ENCODE measurements at places on chromosomes 2 and 18. TPM values are rescaled to one million over a fixed set of nuclear protein-coding genes. Genes with fewer than 3 reads are reported as not detected.

Gene CLHC1
- 12.3 TPM for total RNA-seq

Gene AMER3
- not detected for total RNA-seq

Gene PROM2
- total RNA-seq, result 0.60 TPM

Gene C2orf76
- total RNA-seq, result 12.1 TPM

Gene TEX44
- total RNA-seq, result not detected

Gene TRABD2A
- 0.99 TPM for total RNA-seq

DNA sequence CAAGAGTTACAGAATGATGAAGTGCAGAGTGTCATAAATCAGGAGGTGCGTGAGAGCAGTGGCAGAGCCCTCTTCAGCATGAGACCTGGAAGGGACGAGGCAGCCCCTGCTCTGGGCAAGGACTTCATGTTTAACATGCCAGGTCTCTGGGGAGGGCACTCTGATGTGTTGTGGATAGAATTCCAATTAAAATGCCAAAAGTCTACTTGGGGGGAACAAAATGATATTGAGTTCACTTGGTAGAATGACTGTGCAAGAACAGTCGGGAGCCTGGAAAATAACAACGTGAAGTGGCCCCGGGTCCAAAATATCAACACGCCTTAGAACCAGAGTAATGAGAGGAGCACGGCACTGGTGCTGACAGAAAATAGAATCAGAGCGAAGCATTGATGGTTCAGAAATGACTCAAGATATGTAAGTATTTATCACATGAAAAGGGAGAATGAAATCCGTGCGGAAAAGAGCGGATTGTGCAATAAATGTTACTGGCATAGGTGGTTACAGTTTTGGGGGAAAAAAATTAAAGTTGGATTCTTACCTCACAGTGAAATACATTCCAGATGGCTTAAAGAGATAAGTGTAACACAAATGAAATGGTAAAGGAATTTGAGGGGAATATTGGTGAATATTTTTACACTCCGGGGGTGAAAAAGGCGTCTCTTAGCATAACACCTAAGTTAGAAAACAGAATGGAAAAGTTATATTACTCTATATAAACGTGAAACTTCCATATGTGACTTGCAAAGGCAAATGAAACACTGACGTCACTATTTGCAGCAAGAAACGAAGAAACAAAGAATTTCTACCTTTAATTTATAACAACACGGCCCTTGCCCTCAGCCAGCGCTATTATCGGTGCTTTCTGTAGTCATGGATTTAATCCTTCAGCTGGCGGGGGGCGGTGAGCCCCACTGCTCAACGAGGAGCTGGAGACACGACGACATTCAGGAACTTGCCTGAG, 159.4 kb upstream of the TWIST2 start:
- no peaks in the 10 kb centered on the region for H3K27me3 ChIP-seq
- no peak overlapping the region for H3K27ac ChIP-seq
- H3K4me1 ChIP-seq, result no peaks in the 10 kb centered on the region
- H3K4me3 ChIP-seq, result no peak overlapping the region

DNA sequence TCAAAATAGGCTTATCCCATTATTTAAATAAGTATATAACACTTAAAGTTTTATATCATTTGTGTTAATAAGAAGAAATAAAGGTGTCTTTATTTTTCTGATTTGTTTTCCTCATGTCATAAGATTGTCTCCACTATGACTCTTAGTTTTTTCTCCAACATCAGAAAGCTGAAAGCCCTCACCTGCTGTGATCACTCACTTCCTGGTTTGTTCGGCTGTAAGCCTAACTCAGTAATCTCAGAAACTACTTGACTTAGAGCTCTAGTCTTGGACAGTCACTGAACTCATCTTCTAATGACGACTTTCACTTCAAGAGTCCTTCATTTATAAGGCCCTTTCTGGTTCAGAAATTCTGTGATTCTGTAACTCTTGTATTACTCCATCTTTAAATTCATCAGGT, 311.0 kb downstream of the ZEB2 start:
- H3K36me3 ChIP-seq, result no peaks in the 10 kb centered on the region
- H3K4me3 ChIP-seq, result no peak overlapping the region
- no peaks in the 10 kb centered on the region for H3K4me1 ChIP-seq
- no peaks in the 10 kb centered on the region for H3K27me3 ChIP-seq
- no peak overlapping the region for H3K27ac ChIP-seq

GRCh38 chr2:236644502-236644911, 74.9 kb downstream of the ACKR3 start:
- no peak overlapping the region for H3K27ac ChIP-seq
- no peak for DNase-seq
- H3K36me3 ChIP-seq, result no peaks in the 10 kb centered on the region
- no peaks in the 10 kb centered on the region for H3K27me3 ChIP-seq
- H3K4me3 ChIP-seq, result no peak overlapping the region
- H3K4me1 ChIP-seq, result peaks cover 6% of the 10 kb centered on the region

DNA sequence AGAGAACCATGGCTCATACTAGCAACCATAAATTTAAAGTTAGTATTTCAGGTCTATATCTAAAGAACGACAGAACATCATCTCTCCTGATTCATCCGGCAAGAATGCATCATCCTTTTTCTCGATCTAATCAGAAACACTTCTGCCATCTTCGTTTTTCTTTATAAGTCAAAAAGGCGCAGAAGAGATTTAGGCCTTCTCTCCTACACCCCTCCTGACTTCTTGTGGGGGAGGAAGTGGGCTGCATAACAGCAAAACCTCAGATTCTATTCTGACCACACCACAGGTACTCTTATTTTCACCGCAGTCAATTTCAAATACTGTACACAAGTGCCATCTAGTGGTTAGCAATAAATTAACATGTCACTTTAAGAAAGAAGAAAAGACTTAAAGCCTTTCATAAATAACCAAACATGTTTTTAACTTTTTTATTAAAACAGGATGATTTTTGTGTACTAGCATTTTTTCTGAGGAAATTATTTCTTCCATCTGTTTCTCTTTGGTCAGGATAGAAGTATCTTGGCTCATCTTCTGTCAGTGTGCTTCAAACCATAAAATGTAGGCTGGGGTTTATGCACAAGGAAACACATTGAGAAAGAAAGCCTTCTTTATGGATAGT, 48.4 kb upstream of the PIK3C3 start:
- no peak overlapping the region for H3K27ac ChIP-seq
- no peak overlapping the region for H3K4me3 ChIP-seq
- no peaks in the 10 kb centered on the region for H3K4me1 ChIP-seq
- DNase-seq, result peak; percentile 47

DNA sequence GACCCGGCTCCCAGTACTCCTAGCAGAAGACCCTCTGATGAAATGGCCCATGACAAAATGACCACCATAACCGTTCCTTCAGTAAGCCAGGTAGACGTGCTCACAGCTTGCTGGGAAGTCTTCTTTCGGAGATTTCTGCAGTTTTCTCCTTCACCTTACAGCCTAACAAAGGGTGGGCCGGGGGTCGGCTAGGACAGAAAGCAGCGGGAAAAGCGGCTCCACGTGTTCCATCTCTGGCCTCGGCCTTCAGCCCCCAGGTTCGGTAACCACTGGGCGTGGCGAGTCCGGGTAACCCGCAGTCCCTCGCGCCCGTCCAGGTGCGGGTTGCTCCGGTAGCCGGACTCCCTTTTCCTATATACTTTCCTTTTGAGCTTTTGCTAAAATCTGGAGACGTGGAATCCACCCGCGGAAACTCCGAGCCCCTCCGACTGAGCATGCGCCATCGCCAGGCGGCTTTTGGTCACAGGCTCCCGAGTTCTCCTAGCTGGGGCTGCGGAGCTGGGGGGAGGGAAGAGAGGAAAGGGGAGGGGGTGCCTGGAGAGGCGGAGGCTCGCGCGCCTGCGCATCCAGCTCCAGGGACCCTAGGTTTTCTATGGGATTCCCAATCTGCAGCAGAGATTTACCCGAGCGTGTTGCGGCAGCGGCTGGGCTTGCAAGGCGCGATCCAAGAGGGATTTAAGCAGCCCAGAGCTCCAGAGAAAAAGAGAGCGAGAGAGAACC, at the start of gene VSNL1:
VSNL1 (plus strand) TSS at position 604 of the 720 bp plus-strand sequence. CDS start 51,379 bp downstream, outside the sequence.
- no peaks in the 10 kb centered on the region for H3K36me3 ChIP-seq
- peaks cover 72% of the 10 kb centered on the region for H3K27me3 ChIP-seq
- peak; percentile 27 for DNase-seq

- no peak overlapping the region for H3K4me3 ChIP-seq
- no peak for DNase-seq
- H3K27ac ChIP-seq, result no peak overlapping the region
- no peaks in the 10 kb centered on the region for H3K36me3 ChIP-seq
- no peaks in the 10 kb centered on the region for H3K4me1 ChIP-seq
These were observed 288.0 kb downstream of the AFF3 start for GRCh38 chr2:99854236-99854852.

- peak; percentile 10 for DNase-seq
- H3K27ac ChIP-seq, result no peak overlapping the region
- H3K4me3 ChIP-seq, result no peak overlapping the region
- peaks cover 24% of the 10 kb centered on the region for H3K4me1 ChIP-seq
- H3K27me3 ChIP-seq, result no peaks in the 10 kb centered on the region
- H3K36me3 ChIP-seq, result no peaks in the 10 kb centered on the region
These were observed 1293.6 kb upstream of the ZEB2 start for GRCh38 chr2:145813481-145813880.

DNA sequence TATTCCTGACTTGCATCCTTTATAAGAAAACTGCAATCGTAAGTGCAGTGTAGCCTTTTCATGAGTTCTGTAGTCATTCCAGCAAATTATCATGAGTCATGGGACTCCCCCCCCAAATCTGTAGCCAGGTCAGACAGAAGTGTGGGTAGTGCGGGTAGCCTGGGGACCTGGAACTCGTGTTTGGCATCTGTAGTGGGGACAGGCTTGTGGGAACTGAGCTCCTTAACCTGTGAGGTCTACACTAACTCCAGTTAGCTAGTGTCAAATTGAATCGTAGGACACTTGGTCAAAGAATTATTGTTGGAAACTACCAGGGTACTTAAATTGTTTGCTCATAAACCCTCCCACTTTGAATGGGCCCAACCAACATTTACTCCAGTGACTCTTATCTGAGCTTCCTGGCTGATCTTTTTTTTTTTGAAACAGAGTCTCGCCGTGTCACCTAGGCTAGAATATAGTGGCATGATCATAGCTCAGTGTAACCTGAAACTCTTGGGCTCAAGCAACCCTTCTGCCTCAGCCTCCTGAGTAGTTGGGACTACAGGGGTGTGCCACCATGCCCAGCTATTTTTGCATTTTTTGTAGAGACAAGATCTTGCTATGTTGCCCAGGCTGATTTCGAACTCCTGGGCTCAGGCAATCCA, 12.4 kb downstream of the PFN4 start:
- H3K27me3 ChIP-seq, result peaks cover 2% of the 10 kb centered on the region
- no peak overlapping the region for H3K4me3 ChIP-seq
- H3K36me3 ChIP-seq, result no peaks in the 10 kb centered on the region
- no peak overlapping the region for H3K27ac ChIP-seq
- DNase-seq, result no peak

GRCh38 chr2:98448441-98449145, 3.9 kb downstream of the INPP4A start:
- H3K4me1 ChIP-seq, result peaks cover 16% of the 10 kb centered on the region
- no peaks in the 10 kb centered on the region for H3K36me3 ChIP-seq
- no peak for DNase-seq
- no peak overlapping the region for H3K27ac ChIP-seq

DNA sequence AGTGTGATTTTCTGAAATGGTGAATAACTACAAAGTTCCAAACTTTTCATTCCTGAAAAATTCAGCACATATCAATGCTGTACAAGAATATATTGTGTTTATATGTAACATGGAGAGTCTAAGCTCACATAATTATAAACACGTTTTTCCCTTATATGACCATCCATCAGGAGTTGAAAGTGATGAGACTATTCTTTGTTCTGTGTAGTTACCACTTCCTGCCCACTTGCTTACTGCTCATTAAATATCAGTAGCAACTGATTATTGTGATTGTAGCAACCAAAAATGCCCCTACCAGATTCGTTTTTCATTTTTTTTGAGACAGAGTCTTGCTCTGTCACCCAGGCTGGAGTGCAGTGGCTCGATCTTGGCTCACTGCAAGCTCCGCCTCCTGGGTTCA, 30.8 kb downstream of the OTX1 start:
- no peak overlapping the region for H3K4me3 ChIP-seq
- no peaks in the 10 kb centered on the region for H3K4me1 ChIP-seq
- no peak overlapping the region for H3K27ac ChIP-seq
- H3K36me3 ChIP-seq, result no peaks in the 10 kb centered on the region
- peaks cover 18% of the 10 kb centered on the region for H3K27me3 ChIP-seq

GRCh38 chr2:100018341-100019193, 123.8 kb downstream of the AFF3 start:
- no peak for DNase-seq
- no peaks in the 10 kb centered on the region for H3K36me3 ChIP-seq
- H3K4me3 ChIP-seq, result no peak overlapping the region
- H3K27me3 ChIP-seq, result peaks cover 3% of the 10 kb centered on the region
- no peaks in the 10 kb centered on the region for H3K4me1 ChIP-seq

DNA sequence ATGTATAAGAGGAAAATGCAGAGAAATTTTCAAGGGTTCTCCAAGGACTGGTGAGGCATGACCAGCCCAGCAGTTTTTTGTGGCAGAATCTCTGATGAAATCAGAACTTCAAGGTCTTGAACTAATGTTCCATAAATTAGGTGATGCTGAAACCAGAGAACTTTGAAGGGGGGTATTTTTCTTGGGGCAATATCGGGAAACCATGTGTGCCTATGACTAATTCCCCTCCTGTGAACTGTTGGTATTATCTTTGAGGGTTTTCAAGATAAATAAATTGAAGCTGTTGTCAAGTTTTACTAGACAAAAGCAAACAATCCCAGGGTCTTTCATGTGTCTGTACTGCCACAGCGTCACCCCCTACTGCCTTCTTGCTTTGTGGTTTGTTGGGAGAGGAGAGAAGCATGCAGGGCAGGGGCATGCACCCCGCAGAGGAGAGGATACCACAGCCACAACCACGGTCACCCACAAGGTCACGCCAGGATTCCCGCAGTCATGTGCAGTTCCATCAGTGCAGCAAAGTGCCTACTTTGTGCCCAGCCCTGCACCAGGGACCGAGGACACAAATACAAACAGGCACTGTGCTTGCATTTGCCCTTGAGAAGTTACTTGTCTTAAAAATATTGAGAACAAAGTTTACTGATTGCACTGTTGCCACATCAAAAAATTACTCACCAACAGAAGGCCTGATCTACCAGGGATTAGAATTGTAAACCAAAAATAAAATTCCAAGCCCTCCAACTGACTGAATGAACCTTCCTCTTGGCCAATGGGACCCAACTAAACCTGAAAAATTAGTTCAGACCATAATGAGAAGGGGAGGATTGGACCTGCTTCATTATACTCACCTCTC, 413.3 kb upstream of the TRIB2 start:
- H3K4me3 ChIP-seq, result no peak overlapping the region
- no peak overlapping the region for H3K27ac ChIP-seq
- H3K27me3 ChIP-seq, result peaks cover 2% of the 10 kb centered on the region
- H3K4me1 ChIP-seq, result no peaks in the 10 kb centered on the region
- no peaks in the 10 kb centered on the region for H3K36me3 ChIP-seq

- DNase-seq, result no peak
- H3K36me3 ChIP-seq, result no peaks in the 10 kb centered on the region
- no peak overlapping the region for H3K27ac ChIP-seq
- H3K27me3 ChIP-seq, result peaks cover 34% of the 10 kb centered on the region
- no peak overlapping the region for H3K4me3 ChIP-seq
These were observed 20.6 kb upstream of the ANKRD53 start for GRCh38 chr2:70957798-70958197.

GRCh38 chr18:49934457-49934856, 121.1 kb upstream of the ACAA2 start:
- no peaks in the 10 kb centered on the region for H3K4me1 ChIP-seq
- no peaks in the 10 kb centered on the region for H3K36me3 ChIP-seq
- peaks cover 5% of the 10 kb centered on the region for H3K27me3 ChIP-seq
- DNase-seq, result no peak
- no peak overlapping the region for H3K27ac ChIP-seq
- H3K4me3 ChIP-seq, result no peak overlapping the region

Data from endothelial cell of umbilical vein (primary cell).